ENCODE measurements at places on chromosomes 6 and 20.

DNA sequence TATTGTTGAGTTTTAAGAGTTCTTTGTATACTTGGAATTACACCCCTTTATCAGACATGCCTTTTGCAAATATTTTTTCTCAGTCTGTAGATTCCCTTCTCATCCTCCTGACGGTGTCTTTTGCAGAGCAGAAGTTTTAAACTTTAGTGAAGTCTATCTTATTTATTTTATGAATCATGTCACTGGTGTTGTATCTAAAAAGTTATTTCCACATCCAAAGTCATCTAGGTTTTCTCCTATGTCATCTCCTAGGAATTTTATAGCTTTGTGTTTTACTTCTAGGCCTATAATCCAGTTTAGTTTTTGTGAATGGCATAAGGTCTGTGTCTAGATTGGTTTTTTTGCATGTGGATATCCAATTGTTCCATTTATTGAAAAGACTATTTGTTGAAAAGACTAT, 271.3 kb downstream of the KIF16B start:
- no peak for DNase-seq

DNA sequence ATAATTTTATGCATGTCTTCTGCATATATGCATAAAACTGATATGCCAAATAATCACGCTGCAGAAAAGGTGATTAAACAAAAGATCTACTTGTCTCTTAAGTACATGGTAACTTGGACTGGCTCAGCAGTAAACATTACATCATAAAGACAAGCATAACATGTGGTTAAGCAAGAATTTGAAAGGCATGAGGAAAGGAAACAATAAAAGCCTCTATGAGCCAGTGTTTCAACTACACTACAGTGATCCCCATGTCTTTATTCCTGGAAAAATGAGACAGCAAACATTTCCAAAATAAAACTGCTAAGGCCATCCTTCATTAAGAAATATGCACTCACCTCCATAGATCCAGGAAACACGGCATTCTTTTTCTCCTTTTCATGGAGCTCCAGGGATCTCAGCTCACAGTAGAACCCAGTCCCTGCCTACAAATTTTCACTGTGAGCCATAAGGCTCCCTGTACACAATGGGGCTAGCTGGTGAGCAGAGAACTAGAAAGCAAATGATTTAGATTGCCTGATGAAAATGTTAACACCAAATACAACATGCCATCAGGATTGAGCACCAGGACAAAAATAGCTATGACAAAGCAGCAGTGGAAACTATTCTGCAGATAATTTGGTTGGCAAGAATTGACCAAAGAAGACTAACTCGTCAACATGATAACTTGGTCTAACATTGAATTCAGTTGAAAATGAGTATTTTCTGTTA, 156.1 kb downstream of the COL21A1 start:
- DNase-seq: no peak

DNA sequence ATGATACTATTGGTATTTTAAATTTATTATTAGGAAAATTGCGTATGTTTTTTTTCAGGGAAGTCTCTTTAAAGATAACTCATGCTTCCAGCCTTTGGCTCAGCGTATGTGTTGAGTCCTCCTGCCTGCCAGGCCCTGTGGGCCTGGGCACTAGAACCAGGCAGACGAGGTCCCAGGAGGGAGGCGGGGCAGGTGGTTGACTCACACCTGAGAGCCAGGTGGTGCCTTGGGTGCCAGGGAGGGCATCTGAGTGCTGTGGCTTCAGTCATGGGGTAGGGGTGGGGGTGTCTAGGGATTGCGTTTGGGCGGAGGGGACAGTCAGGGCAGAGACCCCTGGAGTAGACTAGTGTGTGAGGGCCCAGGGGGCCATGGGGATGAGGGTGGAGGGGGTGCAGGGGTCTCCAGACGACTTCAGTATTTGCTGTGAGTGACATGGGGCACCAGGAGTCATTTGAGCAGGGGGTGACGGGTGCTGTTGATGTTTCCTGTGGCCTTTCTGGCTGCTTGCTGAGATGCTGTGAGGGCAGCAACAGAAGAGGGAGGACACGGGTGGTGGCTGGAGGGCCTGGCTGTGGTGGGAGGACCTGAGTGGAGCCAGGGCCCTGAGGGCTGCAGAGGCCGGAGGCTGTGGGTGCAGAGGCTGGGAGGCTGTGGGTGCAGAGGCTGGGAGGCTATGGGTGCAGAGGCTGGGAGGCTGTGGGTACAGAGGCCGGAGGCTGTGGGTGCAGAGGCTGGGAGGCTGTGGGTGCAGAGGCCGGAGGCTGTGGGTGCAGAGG, 14.8 kb upstream of the ADRM1 start:
- DNase-seq: no peak

- DNase-seq: no peak
Observed at GRCh38 chr20:48246061-48246790, 460.9 kb upstream of the SULF2 start.

GRCh38 chr6:6856538-6857523, 250.9 kb upstream of the RREB1 start:
- peak; percentile 99 for DNase-seq

GRCh38 chr6:4883298-4883697, 107.1 kb downstream of the CDYL start:
- DNase-seq: no peak

DNA sequence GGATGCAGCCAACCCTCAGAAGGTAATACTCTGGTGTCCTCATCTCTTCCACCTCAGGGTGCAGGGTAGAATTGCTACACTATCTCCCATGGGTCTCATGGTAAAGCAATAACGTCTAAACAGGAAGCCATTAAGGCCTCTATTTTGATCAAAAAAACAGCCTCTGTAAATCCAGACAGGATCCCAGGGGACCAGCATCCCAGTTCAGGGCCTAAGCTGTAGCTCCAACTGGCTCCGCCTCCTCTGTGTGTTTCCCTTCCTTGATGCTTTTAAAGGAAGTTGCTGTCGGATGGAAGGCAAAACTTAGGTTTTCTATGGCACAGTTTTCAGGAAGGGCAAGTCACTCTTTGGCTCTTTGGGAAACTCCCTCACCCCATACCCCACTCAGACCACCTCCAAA, 222.0 kb downstream of the MAFB start:
- DNase-seq: peak; percentile 20

All from inflammatory macrophage (primary cell).